Bone marrow (tissue), 2 donors: ENCODE measurements at places on chromosomes 3 and 15.

DNA sequence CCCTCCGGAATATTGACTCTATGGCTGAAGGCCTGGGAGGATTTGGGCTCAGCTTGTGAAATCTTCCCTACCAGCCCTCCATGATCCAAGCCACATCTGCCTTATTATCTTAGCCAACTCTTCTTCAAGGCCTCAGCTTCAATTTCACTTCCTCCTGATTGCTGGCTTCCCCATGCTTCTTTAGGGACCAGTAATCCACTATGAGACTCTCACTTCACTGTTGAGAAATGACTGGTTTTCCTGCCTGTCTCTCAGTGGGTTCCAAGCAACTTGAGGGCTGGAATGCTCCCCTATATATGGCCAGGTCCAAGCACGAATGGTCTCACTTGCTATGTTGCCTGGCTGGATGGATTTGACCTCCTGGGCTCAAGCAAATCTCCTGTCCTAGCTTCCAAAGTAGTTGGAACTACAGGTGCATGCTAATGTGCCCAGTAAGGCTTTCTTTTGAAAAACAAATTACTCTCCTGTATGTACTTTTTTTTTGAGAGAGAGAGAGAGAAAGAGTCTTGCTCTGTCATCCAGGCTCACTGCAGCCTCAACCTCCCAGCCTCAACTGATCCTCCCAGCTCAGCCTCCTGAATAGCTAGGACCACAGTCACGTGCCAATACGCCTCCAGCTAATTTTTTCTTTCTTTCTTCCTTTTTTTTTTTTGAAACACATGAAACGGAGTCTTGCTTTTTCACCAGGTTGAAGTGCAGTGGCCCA, 7.9 kb upstream of the PIK3CB start:
- no peak for DNase-seq

DNA sequence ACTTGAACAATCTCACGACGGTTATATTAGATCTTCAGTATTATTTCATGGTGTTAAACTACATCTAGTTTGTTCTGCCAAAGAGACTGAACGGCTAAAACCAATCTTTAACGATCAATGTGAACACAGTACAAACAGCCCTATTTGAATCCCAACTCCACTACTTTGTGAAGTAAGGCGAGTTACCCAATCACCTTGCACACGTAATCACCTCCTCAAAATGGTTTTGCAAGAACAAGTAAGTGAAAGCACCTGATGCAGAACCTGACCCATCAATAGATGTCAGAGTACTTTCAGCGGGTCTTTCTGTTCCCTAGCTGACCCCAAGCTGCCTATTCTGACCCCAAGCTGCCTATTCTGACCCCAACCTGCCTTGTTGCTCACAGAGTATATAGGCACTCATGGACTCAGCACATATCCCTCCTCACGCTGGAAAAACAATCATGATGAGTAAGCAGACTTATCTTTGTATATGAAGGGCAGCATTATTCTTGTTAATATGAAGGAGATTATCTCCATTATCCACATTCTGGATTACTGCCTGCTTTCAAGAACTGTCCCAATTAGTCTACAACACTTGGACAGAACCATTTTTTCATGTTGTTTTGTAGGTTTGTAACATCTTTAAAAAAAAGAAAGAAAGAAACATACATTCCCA, 3.7 kb downstream of the KPNA1 start:
- no peak for DNase-seq

DNA sequence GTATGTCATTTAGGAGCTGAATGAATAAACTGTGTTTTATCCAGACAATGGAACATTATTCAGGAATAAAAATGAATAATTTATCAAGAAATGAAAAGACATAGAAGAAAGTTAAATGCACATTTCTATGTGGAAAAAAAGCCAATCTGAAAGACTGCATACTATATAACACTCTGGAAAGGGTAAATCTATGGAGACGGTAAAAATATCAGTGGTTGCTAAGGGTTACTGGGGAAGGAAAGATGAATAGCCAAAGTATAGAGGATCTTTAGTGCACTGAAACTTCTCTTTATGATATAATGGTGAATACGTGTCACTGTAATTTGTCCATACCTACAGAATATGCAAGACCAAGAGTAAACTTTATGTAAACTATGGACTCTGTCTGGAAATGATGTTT, 46.0 kb upstream of the PEX5L start:
- DNase-seq, result no peak

- no peak for DNase-seq
These were observed 1.3 kb upstream of the MEF2A start for GRCh38 chr15:99564221-99565048.
